ENCODE measurements at places on chromosomes 13 and 19.

GRCh38 chr13:105474983-105475610 lies 1060.4 kb downstream of the EFNB2 start:
- no peak for DNase-seq

- DNase-seq: no peak
Measured at GRCh38 chr19:19528721-19529490, at the start of gene YJEFN3. YJEFN3 (plus strand) TSS chr19:19528911; CDS start chr19:19528933, 22 bp downstream.

DNA sequence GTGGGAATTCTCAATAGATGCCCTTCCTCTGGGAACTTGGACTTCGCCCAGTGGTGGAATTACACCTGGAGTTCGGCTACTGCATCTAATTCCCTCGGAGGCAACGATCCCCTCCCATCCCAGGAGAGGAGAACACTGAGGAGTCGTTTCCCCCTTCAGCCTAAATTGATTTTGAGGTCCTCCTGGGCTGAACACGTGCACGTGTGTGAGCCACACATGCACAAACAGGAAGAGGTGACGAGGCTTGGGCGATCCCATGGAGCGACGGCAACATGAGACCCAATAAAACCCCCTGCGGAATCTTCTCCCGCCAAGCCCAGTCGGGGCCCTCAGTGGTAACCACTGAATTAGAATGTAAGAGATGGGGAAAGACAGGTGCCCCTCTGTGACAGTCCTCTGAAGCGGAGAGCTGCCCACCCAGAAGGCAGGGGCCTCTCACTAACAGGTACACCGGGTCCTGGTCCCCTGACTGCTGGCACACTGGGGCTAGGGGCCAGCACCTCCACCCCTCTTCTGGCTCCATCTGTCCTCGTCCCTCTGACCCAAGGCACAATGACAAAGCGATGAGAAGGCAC lies 4.5 kb downstream of the MLLT1 start:
- no peak for DNase-seq

GRCh38 chr13:21133077-21133476 lies 43.3 kb downstream of the SKA3 start:
- no peak for DNase-seq

DNA sequence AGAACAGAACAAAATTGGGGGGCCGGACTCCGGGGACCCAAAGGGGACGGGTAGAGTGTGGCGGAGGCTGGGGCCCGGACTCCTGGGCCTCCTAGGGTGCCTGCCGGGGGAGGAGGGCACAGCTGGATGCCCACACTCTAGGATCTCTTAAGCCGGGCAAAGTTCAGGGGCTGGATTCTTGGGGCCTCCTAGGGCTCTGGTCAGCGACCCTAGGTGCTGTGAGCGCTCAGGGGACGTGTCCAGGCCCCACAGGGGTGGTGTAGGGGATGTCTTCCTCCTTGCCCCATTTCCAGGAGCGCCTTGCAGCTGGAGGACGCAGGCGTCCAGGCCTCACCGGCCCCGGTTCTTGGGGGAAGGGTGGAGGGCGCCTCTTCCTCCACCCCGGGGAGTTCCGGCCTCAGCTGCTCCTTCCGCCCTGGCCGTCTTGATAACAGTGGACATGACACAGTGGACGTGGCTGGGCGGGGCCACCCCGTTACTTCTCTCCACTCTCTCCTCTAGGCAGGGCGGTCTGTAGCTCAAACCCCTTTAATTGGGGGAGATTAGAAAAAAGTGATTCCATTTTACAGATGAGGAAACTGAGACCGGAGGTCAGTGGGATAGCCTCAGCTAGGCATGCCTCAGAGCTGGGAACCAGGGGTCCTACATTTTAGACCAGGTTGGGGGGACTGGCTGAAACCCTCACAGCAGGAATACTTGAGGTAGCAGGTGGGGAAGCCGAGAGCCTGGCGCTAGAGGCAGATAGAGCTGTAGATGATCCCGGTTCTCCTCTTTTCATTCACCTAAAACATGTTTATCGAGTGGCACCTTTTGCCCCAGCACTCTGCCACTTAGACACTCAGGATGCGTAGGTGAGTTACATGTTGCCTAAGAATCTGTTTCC lies 705 bp downstream of the STXBP2 start:
- DNase-seq: no peak

DNA sequence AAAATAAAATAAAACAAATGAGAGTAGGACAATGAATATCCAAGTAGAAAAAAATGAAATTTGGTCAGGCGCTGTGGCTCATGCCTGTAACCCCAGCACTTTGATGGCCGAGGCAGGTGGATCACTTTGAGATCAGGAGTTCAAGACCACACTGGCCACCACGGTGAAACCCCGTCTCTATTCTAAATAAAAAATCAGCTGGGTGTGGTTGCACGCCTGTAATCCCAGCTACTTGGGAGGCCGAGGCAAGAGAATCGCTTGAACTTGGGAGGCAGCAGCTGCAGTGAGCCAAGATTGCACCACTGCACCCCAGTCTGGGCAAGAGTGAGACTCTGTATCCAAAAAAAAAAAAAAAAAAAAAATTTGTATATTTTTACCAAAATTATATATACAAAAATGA lies 18.2 kb upstream of the ZMYM5 start:
- no peak for DNase-seq

DNA sequence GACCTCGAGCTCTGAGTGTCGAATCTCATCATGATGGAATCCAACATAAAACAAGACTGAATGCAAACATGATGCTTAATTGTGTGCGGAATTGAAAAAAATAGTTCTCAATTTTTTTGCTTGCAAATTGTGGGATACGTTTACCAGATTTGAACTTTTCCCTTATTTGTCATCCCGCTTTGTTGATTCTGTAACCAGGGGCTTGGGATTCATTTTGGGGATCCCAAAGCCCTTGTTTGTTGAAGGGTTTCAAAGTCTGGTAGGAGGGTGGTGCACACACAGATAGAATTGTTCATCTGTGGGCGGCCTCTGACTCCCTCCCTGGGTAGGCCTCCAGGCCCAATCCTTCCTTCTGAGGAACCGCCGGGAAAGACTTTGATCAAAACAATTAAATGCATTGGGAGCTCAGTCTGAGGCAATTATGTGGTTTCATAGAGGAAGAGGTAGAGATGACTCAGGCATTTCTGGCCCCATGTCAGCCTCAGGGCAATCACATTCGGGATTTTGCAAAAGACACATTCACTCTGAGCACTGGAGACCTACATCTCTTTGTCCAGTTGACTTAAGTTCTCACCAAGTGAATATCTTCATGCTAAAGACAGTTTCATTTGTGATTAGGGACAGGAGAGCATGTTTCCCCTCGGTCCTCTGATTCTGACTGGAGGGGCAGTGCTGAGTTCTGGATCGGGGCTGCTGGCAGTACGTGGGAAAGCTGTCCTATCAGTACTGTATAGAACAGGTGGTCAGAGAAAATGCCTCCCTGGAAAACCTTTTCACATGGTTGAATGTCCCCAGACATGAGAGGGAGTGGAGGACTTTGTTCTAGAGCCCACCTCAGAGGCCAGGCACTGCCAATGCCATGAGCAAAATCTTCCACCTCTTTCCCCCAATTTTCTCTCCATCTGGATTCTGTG lies 27.8 kb upstream of the IGFL4 start:
- DNase-seq: no peak

DNA sequence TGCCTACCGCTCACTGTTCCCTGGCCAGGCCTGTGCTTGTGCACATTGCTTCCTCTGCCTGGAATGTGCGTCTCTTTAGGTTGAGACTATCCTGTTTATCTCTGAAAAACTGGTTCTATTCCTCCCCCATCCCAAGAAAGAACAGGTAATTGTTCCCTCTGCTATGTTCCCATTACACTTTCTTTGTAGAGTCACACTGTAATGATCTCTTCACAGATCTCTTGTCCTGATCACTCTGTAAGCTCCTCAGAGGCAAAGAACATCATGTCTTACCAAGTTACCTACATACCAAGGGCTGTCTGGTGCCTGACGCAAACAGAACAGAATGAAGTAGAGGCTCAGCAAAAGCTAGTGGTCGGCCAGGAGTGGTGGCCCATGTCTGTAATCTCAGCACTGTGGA lies 40.3 kb downstream of the SPRYD7 start:
- no peak for DNase-seq

DNA sequence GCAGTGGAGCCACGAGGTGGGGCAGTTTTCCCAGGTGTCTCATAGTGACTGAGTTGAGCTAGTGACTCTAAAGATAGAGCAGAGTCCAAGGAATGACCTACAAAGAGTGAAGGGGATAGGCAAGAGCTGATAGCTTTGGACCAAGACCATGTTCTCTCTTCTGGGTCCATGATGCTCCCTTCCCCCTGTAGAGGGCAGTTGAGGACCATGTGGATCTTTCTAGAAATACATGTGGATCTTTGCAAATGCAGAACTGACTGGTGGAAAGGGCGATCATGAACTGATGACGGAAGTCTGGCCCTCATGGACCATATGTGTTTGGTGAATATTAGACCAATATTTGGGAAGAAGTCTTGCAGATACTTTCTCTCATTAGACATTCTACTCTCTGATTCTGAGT lies 6.9 kb downstream of the PSG1 start:
- no peak for DNase-seq

GRCh38 chr13:45807520-45808099 lies 43.9 kb downstream of the SIAH3 start:
- no peak for DNase-seq

- no peak for DNase-seq
Measured at GRCh38 chr13:44812818-44813217, 176.5 kb downstream of the NUFIP1 start.

- DNase-seq: no peak
Measured at GRCh38 chr13:111239764-111240670, 80.4 kb upstream of the TEX29 start.
